Activated effector memory CD4-positive, alpha-beta T cell treated with Interleukin-2 at 50 U/mL for 16 hours (primary cell): ENCODE measurements at places on chromosomes 3 and 15.

- DNase-seq, result no peak
These were observed 492.4 kb upstream of the FRG2C start for GRCh38 chr3:75171630-75172230.

DNA sequence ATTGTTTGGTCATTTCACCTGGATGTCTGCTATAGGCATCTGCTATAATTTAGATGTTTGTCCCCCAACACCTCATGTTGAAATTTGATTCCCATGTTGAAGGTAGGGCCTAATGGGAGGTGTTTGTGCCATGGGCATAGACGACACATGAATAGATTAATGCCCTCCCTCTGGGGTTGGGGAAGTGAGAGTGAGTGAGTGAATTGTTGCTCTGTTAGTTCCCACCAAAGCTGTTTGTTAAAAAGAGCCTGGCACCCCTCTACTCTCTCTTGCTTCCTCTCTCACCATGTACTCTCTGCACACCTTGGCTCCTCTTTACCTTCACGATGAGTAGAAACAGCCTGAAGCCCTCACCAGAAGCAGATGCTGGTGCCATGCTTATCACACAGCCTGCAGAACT lies 23.9 kb upstream of the SORD start:
- no peak for DNase-seq

GRCh38 chr3:143989461-143989860 lies 17.8 kb downstream of the DIPK2A start:
- no peak for DNase-seq

- DNase-seq, result no peak
These were observed 60.2 kb downstream of the AGBL1 start for GRCh38 chr15:86139828-86140227.

GRCh38 chr3:61777483-61777882 lies 216.1 kb downstream of the PTPRG start:
- DNase-seq, result no peak

GRCh38 chr15:68401496-68402431 lies 30.2 kb downstream of the ITGA11 start:
- no peak for DNase-seq

DNA sequence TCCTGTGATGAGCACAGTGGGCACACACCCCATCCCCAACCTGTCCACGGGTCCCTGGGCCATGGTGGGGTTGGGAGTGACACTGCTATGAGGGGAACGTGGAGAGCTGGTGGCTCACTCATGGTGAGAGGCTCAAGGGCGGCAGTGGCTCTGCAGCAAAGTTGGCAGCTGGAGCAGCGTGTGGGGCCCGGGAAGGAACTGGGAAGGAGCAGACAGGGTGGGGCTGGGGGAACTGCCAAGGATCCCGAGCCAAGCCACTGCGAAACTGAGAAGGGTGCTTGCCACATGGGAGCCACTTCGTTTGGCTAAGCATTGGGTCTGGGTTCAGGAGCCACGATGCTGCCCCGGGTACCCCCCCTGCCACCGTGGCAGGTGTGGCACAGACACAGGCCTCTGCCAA lies 80.1 kb downstream of the SNRK start:
- DNase-seq, result no peak

DNA sequence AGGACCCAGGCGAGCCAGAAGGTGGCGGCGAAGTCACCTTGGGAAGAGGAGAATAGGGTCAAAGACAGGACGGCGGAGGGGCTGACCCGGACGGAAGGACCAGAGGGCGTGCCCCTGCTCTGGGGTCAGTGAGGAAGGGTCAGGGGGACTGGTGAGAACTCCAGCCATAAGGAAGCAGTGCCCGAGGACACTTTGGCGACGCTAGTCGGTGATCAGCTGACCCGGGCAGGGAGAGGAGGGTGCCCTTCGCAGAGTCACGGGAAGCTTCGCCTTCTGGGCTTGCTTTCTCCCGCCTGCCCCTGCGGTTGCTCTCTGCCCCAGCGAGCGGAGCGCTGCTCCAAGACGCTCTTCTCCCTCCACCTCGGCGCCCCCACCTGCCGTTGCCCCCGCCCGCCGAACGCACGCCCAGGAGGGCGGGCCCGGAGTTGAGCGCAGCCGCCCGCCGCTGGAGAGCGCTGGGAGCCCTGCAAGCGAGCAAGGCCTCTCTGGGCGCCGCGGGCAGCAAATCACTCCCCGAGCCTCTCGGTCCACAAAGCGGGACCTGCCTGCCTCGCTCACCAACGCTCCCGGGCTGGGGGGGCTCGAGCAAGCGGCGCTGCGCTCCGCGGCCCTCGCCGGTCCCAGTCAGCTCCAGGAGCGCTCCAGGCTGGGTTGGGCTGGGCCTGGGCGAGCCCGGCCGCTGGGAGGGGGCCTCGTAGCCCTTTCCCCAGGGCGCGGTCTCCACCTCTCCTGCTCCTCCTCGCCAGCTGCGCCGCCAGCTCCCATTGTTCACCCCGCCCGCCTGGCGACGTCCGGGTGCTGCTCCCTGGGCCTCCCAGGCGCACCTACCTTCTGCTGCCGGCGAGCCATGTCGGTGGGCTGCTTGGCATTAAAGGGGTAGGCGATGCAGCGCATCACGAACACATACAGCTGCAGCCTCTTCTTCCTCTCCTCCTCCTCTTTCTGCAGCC lies 1.2 kb downstream of the CADPS start:
- no peak for DNase-seq

DNA sequence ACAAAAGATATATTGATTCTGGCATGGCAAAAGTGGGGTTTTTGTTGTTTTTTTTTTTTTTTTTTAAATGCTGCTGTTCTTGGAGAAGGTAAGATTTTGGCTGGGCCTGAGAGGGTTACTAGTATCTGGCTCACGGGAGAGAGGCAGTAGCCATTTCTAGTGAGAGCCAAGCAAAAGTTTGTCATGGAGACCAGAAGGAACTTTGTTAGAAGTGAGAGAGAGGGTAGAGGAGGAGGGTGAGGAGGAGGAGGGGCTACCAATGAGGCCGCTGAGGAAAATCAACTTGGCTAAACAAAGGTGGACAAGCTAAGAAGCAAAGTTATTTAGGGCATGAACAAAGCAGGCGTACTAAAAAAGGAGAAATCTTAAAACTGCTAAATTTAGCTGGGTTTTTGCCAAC lies 48.9 kb upstream of the STRIT1 start:
- DNase-seq, result no peak

- DNase-seq, result no peak
These were observed 100.7 kb upstream of the KCNMB2 start for GRCh38 chr3:178435575-178435974.

DNA sequence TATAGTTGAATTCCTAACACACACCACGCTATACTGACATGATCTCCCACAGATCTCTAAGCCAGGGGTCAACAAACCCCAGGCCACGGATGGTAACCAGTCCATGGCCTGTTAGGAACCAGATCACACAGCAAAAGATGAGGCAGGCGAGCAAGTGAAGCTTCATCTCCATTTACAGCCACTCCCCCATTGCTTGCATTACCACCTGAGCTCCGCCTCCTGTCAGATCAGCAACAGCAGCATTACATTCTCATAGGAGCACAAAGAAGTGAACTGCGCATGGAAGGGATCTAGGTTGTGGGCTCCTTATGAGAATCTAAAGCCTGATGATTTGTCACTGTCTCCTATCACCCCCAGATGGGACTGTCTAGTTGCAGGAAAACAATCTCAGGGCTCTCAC lies 2.7 kb downstream of the PDCD7 start:
- DNase-seq, result no peak

GRCh38 chr3:111351334-111351733 lies 190.7 kb upstream of the CD96 start:
- no peak for DNase-seq

DNA sequence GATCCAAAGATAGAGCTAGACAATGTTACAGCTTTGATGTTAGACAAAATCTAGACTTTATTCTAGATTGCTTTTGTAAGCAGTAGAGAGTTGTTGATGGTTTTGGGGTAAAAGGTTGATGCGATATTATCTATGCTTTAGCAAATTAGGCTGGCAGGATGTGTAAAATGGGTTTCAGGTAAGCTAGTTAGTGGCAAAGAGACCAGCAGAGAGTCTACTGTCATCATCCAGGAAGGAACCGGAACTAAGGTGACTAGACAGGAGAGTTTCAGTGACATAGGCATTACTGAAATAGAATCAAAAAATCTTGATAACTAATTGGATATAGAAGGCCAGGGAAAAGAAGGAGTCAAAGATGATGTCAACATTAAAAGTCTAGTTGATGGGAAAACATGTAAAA lies 11.1 kb downstream of the OR5K2 start:
- DNase-seq, result no peak

DNA sequence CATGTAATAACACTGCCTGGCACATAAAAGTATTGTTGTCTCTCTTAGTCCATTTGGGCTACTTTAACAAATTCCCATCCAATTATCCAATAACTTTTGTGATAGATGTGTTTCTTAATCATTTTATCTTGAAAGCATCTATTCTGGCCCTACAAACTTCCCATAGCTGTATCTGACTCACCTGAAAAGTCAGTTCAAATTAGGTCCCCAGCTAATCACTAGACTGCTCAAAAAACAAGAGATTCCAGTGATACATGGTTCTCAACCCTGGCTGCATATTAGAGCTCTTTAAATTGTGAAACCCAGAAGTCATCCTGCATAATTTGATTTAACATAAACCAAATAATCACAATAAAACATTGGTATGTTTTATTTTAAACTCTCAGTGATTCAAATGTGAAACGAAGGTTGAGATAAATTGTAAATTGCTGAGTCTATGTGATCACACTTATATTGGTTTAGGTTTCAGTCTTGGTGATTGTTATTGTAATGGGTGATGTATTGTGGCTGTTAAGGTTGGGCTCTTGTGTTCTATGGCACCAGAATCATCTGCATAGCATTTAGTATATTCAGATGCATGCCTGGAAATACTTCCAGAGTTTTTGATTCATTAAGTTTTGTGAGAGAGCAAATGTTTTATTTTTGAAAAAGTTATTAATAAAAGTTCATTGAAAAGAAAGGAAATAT lies 268.9 kb upstream of the KCNMB2 start:
- DNase-seq, result no peak

DNA sequence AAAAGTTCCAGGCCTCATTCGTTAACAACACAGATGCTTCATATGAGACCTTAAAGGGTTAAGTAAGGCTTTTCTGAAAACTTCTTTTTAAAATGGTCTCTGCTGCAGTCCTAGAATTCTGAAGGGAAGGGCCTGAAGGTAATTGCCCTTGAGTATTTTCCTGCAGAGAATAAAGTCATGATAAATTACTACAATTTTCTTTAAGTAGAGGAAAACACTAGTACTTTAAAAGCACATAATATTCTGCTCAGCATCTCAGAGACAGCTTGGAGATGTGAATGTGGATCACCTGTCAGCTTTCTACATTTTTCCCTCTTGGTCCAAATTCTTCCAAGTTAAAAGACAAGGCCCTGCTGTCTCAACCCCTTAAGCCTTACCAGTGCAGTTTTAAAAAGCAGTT lies 419.5 kb downstream of the MFSD1 start:
- no peak for DNase-seq

DNA sequence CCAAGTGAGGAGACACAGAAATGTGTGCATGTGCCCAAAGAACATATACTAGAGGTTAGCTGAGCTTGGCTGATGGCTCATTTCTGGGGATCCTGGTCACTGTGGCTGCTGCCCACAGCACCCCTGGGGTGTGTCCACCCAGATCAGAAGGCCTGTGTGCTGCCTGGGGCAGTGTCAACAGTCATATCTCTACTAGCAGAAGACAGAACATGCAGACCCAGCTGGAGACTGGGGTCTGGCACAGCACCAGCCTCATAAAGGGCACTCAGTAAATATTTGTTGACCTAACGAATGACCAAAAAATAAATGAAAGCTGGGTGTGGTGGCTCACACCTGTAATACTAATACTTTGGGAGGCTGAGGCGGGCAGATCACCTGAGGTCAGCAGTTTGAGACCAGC lies 16.4 kb downstream of the CHRNA3 start:
- DNase-seq, result no peak

- no peak for DNase-seq
These were observed 37.1 kb downstream of the NR2F2 start for GRCh38 chr15:96367311-96368200.

DNA sequence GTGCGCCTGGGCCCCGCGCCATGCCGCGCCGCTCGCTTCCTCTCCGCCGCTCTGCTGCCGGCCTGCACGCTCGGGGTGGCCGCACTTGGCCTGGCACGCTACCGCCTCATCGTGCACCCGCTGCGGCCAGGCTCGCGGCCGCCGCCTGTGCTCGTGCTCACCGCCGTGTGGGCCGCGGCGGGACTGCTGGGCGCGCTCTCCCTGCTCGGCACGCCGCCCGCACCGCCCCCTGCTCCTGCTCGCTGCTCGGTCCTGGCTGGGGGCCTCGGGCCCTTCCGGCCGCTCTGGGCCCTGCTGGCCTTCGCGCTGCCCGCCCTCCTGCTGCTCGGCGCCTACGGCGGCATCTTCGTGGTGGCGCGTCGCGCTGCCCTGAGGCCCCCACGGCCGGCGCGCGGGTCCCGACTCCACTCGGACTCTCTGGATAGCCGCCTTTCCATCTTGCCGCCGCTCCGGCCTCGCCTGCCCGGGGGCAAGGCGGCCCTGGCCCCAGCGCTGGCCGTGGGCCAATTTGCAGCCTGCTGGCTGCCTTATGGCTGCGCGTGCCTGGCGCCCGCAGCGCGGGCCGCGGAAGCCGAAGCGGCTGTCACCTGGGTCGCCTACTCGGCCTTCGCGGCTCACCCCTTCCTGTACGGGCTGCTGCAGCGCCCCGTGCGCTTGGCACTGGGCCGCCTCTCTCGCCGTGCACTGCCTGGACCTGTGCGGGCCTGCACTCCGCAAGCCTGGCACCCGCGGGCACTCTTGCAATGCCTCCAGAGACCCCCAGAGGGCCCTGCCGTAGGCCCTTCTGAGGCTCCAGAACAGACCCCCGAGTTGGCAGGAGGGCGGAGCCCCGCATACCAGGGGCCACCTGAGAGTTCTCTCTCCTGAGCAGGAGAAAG lies 951 bp downstream of the GPR62 start:
- DNase-seq, result no peak

GRCh38 chr3:17765819-17766472 lies 23.5 kb upstream of the TBC1D5 start:
- no peak for DNase-seq
